ENCODE measurements at places on chromosomes 11 and 22. TPM values are rescaled to one million over a fixed set of nuclear protein-coding genes. Genes with fewer than 3 reads are reported as not detected.

DNA sequence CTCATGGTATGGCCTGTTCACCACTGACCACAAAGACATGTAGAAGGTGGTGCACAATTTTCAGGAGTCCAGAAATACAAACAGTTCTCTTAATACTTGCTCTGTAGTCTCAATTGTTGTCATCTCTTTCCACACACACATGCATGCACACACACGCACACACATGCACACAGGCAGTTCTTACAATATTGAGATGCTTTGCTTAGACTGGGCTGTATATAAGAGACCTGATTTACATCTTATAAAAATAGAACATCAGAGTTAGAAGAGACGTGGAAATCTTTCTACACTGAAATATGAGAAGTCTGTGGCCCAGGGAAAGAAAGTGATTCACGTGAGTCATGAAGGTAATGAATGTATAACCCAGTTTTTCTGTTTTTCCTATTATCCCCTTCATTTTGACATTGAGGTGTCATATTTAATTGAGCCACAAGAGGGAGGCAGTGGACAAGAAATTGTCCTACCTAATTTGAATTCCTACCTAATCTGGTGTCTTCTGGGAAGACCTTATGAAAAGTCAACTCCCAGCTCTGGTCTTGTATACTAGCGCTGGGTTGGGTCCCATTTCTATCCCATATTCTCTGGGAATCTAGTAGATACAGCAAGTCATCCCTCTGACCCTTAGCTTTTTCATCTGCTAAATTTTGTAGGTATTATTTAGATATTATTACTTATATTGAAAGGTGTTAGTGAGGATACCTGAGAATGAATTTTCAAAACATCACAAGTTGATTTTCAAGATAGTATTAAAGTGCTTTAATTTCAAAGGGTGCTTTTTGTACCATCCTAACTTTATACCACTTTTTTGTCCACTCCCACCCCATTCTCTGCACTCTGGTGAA, 14.9 kb upstream of the MS4A4A start:
- no peaks in the 10 kb centered on the region for H3K36me3 ChIP-seq
- DNase-seq, result no peak
- H3K4me1 ChIP-seq, result no peaks in the 10 kb centered on the region
- H3K27me3 ChIP-seq, result no peaks in the 10 kb centered on the region
- H3K4me3 ChIP-seq, result no peak overlapping the region
- no peak overlapping the region for H3K27ac ChIP-seq

The GRAP2 gene
- total RNA-seq, result not detected

GRCh38 chr11:121741761-121742361, 289.1 kb upstream of the SORL1-AS1 start:
- no peaks in the 10 kb centered on the region for H3K36me3 ChIP-seq
- no peak overlapping the region for H3K27ac ChIP-seq
- no peak overlapping the region for H3K4me3 ChIP-seq
- H3K27me3 ChIP-seq, result no peaks in the 10 kb centered on the region
- no peak for DNase-seq

DNA sequence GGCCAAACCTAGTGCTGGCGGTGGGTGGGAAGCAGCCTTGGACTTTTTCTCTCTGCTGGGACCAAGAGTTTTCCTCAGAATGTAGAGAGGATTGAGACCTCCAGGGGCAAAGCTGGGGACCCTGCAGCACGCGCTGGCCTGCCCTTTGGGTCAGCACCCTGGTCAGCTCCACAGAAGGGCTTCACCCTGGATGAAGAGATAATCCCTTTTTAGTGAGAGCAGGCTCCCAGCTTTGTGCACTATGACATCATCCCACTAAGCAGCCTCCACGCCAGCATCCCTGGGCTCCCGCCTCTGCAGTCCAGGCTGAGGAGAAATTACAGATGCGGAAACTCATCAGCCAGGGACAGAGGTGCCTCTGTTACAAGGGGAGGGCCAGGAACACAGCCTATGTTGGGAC, 23.5 kb downstream of the DRICH1 start:
- no peaks in the 10 kb centered on the region for H3K4me1 ChIP-seq
- no peaks in the 10 kb centered on the region for H3K36me3 ChIP-seq
- H3K4me3 ChIP-seq, result no peak overlapping the region
- no peak overlapping the region for H3K27ac ChIP-seq
- no peak for DNase-seq

The GSTT2B gene
- 6.3 TPM for total RNA-seq

DNA sequence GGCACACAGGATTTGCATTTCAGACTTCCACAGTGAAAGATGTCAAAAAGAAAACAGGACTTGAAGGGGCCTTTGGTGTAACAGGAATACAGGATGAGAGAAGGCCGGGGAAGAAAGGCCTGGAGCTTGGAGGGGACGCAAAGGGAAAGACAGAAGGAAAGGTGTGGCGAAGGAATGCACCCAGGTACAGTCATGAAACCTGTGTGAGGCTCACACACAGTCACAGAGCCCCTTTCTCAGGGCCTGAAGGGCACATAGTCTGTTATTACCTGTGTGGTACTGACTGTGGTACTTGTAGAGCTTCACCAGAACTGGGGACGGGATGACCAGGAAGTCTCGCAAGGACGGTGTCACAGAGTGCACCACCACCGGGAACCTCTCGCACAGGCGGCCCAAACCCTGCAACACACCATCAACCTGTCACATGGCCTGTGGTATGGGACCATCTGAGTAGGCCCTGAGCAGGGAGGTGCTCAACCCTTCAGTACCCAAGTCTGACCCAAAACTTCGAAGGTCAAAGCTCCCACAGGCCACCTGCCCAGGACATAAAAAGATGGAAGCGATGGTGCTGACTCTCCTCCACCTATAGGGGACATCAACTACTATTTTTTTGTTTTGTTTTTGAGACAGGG, 29.1 kb downstream of the SERPIND1 start:
- H3K36me3 ChIP-seq, result peaks cover 2% of the 10 kb centered on the region
- H3K27ac ChIP-seq, result no peak overlapping the region
- no peaks in the 10 kb centered on the region for H3K4me1 ChIP-seq
- H3K27me3 ChIP-seq, result no peaks in the 10 kb centered on the region

DNA sequence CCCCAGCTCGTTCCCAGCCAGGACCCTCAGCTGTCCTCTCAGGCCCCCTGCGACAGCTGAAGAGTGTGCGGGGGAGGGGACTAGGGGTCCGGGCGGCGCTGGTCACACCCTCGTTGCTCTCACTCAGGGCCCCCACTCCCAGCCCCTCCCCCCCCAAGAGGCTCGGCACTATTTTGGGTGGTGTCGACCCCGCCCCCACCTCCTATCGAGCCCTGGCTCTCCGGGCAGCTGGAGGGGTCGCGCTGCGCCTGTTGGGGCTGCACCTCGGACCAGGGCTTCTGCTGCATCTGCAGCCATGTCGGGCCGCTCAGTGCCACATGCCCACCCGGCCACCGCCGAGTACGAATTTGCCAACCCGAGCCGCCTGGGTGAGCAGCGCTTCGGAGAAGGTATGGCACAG, at the start of gene HSPB2:
Gene HSPB2, plus strand, starts transcription at position 200 of the 400 bp plus-strand sequence. Its CDS starts 96 bp downstream, at position 296.
- H3K27ac ChIP-seq, result no peak within 1 kb of the TSS
- no peak within 1 kb of the TSS for H3K4me3 ChIP-seq
- DNase-seq, result no peak
- no peaks in the 10 kb centered on the region for H3K4me1 ChIP-seq

The IGSF9B gene
- 42.3 TPM for total RNA-seq

GRCh38 chr22:26890870-26891269, 233.5 kb downstream of the MIAT start:
- H3K27ac ChIP-seq, result no peak overlapping the region
- peaks cover 6% of the 10 kb centered on the region for H3K4me1 ChIP-seq
- no peaks in the 10 kb centered on the region for H3K36me3 ChIP-seq
- H3K4me3 ChIP-seq, result no peak overlapping the region
- peaks cover 2% of the 10 kb centered on the region for H3K27me3 ChIP-seq

The MN1 gene
- total RNA-seq, result 4.9 TPM

DNA sequence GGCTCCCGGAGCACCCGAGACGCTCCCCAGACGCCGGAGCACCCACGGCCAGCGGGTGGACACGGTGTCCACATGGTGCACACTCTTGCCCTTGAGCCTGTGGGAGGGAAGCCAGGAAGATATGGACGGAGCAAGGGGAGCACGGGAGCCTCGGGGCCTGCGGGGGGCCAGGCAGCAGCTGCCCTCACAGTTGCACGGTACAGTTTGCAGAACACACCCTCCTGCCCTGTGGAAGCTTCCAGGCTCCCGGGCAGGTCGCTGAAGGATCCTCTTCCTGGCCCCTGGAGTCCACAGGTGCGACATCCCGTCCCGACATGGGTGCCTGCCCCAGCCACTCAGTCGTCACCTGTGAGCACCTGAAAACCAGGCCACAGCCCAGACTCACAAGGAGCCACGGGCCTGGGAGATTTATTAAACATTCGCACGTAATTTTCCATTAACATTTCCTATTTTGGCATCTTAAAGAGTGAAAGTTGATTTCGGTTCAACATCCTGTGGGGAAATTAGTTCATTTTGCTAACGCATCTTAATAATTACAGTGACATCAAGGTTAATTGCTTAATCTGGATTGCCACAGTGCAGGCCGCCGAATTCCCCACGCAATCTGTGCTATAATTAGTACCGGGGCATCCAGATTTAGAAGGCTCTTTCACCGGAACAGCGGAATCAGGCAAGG, 253.3 kb downstream of the BRD1 start:
- no peak for DNase-seq
- no peak overlapping the region for H3K4me3 ChIP-seq
- no peaks in the 10 kb centered on the region for H3K36me3 ChIP-seq
- H3K27me3 ChIP-seq, result no peaks in the 10 kb centered on the region
- H3K27ac ChIP-seq, result no peak overlapping the region

The IL18BP gene
- 9.8 TPM for total RNA-seq

- no peak for DNase-seq
- no peaks in the 10 kb centered on the region for H3K36me3 ChIP-seq
- H3K4me3 ChIP-seq, result no peak overlapping the region
- peak overlapping the region; percentile 32 for H3K27ac ChIP-seq
- H3K27me3 ChIP-seq, result no peaks in the 10 kb centered on the region
- peaks cover 20% of the 10 kb centered on the region for H3K4me1 ChIP-seq
Observed at GRCh38 chr11:66317322-66317722, 478 bp upstream of the CD248 start.

DNA sequence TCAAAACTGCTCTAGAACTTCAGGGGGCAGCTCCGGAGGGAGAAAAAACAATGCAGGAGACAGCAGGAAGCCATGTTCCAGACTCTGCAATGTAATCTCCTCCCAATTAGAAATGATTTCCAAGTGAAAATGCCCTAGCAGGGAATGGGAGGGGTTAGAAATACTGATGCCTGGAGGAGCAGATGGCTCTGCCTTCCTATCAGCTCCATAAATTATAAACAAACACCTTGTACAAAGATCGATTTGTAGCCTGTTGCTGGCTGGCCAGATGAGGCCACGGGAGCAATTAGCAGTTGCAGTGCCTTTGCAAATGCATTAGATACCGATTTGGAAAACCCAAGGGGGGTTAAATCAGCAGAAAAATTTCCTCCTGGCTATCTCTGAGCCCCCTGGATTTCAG, 46.6 kb upstream of the CHRM4 start:
- no peak overlapping the region for H3K4me3 ChIP-seq
- no peaks in the 10 kb centered on the region for H3K27me3 ChIP-seq
- no peak overlapping the region for H3K27ac ChIP-seq
- DNase-seq, result no peak

GRCh38 chr11:8252388-8252787, 11.3 kb downstream of the LMO1 start:
- no peaks in the 10 kb centered on the region for H3K27me3 ChIP-seq
- H3K36me3 ChIP-seq, result no peaks in the 10 kb centered on the region
- no peaks in the 10 kb centered on the region for H3K4me1 ChIP-seq
- no peak for DNase-seq

GRCh38 chr11:78363024-78363619, 54.5 kb downstream of the GAB2 start:
- no peak overlapping the region for H3K27ac ChIP-seq
- no peaks in the 10 kb centered on the region for H3K27me3 ChIP-seq
- peaks cover 16% of the 10 kb centered on the region for H3K4me1 ChIP-seq

The HPX gene
- total RNA-seq, result 0.80 TPM

DNA sequence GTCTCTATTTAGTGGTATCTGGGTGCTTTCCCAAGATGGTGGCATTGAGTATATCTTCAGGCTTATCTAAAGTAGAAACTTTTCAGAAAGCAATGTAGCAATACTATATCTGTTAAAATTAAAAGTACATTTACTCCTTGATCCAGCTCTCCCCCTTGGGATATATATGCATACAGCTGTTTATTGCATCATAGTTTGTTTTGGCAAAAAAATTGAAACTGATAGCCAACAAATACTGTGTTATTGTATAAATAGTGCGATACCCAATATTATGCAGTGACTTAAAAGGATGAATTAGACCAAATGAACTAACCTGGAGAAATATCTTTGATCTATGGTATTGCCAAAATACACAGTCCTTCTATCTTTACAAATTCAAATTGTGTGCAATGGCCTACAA, 8.4 kb upstream of the OR10A3 start:
- no peaks in the 10 kb centered on the region for H3K27me3 ChIP-seq
- no peaks in the 10 kb centered on the region for H3K36me3 ChIP-seq
- no peak overlapping the region for H3K27ac ChIP-seq
- H3K4me1 ChIP-seq, result no peaks in the 10 kb centered on the region
- DNase-seq, result no peak
- H3K4me3 ChIP-seq, result no peak overlapping the region

Data from H1 (cell line).